H7 (cell line): ENCODE measurements at places on chromosomes 2 and 18.

- peak; percentile 77 for DNase-seq
Measured at GRCh38 chr2:118808429-118808809, 39.0 kb downstream of the EN1 start.

DNA sequence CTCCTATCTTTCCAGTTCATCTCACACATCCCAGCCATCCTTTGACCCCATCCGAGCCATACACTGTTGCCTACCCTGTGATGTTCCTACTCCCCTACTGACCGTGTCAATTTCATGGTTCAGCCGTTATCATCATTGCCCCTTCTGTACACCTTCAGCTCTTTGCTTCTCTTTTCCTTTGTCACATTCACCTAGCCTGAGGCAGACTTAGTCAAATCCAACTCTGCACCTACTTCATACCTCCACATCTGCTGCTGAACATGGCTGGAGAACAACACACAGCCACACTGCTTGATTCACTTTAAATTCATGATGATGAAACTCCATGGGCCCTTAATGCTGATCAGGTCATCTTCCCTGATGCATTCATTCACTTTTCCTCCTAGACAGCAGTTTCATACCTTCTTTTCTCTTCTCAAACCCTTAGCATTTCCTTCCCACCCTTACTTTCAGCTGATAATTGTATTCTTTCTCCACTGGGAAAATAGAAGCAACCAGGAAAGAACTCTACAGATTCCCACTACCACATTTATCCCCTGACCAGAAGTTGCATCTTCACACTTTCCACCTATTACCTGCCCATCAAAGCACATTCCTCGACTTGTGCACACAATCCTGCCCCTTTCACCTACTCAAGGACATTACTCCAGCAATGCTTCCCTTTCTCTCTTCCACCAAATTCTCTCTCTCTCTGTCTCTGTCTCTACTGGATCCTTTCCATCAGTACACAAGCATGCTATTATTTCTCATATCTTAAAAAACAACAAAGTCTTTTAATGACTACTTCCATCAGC is 59.6 kb downstream of the PKDCC start:
- no peak for DNase-seq

- DNase-seq = no peak
Measured at GRCh38 chr2:73386894-73387636, 1.4 kb downstream of the ALMS1 start.

DNA sequence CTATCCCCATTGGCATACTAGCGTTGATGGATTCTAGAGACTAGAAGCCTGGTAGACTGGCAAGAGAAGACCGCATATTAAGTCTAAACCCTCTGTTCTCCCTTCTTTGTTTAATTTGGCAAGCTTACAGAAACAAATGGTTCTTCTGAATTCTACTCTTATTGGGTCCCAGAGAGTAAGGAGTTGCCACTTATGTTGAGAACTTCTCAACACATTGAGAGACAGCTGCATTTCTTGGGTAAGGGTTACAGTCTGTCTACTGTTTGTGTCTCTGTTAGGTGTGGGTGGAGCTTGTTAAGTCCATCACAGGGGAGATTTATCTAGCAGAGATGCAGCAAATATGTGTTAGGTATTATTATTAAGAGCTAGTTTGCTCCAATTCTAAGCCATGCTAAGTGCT is 435.8 kb upstream of the MEIS1 start:
- DNase-seq = no peak

DNA sequence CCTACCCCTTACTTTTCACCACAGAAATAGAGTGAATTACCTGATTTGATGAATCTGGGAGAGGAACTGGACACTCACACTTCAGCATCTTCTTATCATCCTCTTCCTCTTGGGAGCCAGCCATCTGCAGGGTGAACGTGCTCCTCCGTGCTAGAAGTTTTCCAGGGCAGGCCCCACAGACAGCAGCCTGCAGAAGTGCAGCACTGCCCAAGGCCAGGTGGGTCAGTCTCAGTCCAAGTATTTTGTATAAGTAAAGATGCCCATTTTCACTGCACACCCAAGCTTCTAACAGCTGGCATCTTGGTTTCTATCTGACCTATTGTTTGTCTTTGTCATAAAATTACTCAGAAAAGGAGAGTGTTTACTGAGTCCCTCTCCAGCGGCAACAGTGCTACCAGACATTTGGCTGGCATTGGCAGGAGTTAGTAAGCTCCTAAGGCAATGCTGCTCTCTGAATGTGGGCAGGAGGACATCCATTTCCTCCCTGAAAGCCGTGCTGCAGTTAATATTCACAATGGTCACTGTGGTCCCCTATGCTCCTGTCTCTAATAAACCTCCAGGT is 222.6 kb upstream of the CTAGE1 start:
- DNase-seq = no peak

- DNase-seq = no peak
Measured at GRCh38 chr18:10840743-10841142, 308.6 kb downstream of the PIEZO2 start.

GRCh38 chr2:69335311-69335710 is 51.7 kb downstream of the GFPT1 start:
- no peak for DNase-seq

- DNase-seq = no peak
Measured at GRCh38 chr2:97901862-97902261, 93.9 kb downstream of the TMEM131 start.

- no peak for DNase-seq
Measured at GRCh38 chr2:5748946-5749345, 56.8 kb downstream of the SOX11 start.

GRCh38 chr2:85148190-85148589 is 15.0 kb downstream of the TCF7L1 start:
- DNase-seq = no peak

GRCh38 chr18:73859837-73860397 is 287.7 kb downstream of the FBXO15 start:
- DNase-seq = no peak

DNA sequence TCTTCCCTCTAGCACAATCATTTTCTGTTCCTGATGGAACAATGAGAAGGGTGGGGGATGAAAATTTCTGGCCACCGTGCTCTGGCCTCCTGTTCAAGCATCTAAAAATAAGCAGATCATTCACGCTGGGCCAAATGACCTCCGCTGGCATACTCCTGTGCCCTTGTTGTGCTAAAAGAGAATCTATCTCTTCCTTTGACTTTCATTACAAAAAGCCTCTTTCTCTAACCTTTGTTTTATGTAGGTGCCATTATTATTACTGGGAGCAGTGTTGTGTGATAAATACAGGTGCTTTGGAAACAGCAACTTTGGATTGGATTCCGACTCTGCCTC is 44.6 kb upstream of the B3GNT2 start:
- DNase-seq = no peak

DNA sequence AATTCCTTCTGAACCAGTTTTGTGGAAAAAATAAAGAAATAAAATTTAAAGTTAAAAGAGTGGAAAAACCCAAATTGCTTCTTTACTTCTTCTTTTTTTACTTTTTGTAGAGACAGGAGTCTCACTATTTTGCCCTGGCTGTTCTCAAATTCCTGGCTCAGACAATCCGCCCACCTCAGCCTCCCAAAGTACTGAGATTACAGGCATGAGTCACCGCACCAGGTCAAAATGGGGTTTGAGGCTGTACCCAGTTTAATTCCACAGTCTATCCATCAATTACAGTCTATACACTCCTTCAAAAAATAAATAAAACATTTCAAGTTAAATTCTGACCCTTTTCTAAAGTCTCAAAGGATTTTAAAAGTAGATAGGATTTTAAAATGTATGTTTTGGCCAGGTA is 120.3 kb downstream of the FAM161A start:
- DNase-seq = no peak

GRCh38 chr2:65450810-65451209 is 18.4 kb upstream of the SPRED2 start:
- DNase-seq = no peak

DNA sequence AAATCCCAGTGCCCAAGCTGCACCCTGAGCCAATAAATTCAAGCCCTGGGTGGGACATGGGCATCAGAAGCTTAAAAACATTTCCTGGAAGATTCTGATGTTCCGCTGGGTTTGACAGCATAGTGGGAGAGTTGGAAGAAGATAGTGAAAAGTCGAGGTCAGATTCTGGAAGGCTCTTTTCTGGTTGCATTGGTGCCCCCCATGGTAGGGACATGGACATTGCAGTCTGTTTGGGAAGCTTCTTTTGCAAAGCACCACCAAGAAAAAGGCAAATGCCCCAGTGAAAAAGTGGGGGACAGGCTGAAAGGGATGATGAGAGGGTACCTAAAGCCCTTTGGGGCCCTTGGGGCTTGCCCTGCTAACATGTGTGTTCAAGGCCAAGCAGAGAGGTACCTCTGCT is 21.0 kb downstream of the MERTK start:
- peak; percentile 70 for DNase-seq
